ENCODE measurements at places on chromosomes 11 and 22.

GRCh38 chr22:22902247-22903001 is 14.8 kb downstream of the IGLL5 start:
- DNase-seq, result no peak

- DNase-seq, result no peak
Measured at GRCh38 chr11:70511345-70511744, 113.0 kb downstream of the CTTN start.

- DNase-seq, result no peak
Measured at GRCh38 chr11:89493431-89493830, 2.3 kb upstream of the NOX4 start.

GRCh38 chr11:47641600-47642098 is 710 bp downstream of the MTCH2 start:
- DNase-seq, result no peak

- no peak for DNase-seq
Measured at GRCh38 chr11:67256477-67257135, 9.7 kb upstream of the GRK2 start.

GRCh38 chr11:64049509-64049908 is 13.8 kb downstream of the FLRT1 start:
- no peak for DNase-seq

GRCh38 chr11:45319077-45319476 is 32.9 kb upstream of the SYT13 start:
- DNase-seq, result no peak

- no peak for DNase-seq
Measured at GRCh38 chr11:75072582-75072981, 24.1 kb downstream of the OR2AT4 start.

DNA sequence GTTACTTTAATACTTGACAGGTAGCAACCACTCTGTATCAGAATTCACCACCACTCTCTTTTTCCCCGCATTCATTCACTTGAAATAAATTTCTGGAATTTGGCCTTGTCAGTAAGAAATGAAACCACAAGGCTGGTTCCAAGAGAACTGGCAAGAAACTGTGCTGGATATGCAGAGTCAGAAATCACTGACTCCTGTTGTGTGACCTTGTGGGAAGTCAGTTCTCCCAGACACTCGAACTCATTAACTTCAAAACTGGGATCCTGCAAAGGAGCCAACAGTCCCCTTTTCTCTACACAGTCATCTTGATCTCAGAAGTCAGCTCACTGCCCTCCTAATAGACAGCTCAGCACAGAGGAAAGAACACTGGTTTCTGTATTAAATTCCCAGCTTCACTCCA is 142.7 kb downstream of the LRRC4C start:
- DNase-seq, result no peak

- no peak for DNase-seq
Measured at GRCh38 chr11:71255323-71255722, 2.9 kb upstream of the SHANK2 start.

DNA sequence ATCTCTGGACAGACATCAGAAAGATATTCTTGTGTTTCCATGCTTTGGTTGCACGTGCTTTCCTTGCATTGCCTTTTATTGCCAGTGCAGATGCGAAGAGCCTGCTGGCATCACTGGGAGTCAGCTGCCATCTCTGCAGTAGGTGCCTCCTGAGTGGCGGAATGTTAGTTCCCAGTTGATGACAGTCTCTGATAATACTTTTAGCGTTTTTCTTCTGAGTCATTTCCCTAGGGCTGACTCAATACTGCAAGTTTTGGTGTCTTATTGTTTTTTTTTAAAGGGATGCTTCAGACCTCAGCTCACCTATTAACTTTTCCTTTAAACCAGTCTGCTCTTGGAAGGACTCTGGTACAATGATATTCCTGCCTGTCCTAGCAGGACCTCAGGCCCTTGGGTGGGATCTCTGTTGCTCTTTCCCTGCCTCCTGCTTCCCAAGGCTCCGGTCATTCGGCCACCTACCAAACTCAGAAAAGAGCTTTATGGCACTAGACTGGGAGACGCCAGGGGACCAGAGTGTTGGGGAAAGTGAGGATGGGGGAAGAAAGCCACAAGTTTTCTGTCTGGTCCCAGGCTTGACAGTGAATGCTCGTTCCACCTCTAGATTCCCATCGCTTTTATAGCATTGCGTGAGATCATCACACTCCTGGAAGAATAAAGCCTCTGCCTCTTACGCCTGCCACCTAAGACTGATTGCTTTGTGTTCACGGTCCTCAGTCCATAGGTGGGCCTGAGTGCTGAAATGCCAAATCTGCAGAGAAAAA is 308.7 kb downstream of the DDX10 start:
- no peak for DNase-seq

DNA sequence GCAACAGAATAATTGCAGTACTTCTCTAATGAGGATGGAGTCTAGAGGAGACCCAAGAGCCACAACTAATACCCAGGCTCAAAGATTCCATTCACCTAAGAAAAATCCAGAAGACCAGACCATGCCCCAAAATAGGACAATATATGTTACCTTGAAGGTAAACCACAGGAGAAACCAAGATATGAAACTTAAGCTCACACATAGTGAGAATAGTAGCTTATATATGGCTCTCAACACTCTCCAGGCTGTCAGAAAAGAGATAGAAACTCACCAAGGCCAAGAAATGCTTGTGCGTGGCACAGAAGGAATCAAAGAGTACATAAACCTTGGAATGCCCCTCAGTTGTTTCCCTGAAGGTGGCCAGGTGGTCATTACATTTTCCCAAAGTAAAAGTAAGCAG is 9.1 kb downstream of the FAM111A start:
- DNase-seq, result no peak

Measured in stimulated activated CD4-positive, alpha-beta T cell treated with anti-CD3 and anti-CD28 coated beads, Interleukin-1b, Interleukin-23, amount 100 ng/mL, for 1 hour (primary cell).